ENCODE measurements at places on chromosomes 2 and 18.

GRCh38 chr2:148430101-148430500 lies 214.4 kb upstream of the EPC2 start:
- DNase-seq: no peak

GRCh38 chr2:95273566-95274290 lies 521 bp upstream of the PROM2 start:
- no peak for DNase-seq

DNA sequence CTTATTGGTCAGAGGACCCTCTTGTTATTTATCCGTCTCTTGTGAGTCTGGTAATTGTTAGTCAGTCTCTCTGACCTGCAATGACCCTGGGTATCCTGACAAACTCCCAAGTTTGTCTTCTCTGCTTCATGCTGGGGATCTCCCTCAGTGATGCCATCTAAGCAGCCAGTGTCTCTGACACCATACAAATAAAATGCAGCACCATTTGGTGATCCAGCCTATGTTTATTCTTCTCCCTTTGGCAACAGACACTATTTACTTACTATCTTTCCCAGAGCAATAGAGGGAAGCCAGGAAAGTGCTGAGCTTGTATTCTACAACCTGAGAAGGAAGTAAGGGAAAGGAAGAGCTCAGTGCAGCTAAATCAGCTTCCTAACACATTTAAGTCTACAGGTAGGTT lies 15.9 kb downstream of the SERPINE2 start:
- DNase-seq: peak; percentile 27

- DNase-seq: no peak
Observed at GRCh38 chr2:197184959-197185586, 125.5 kb downstream of the ANKRD44 start.

GRCh38 chr2:233058717-233059546 lies 1.2 kb upstream of the INPP5D start:
- no peak for DNase-seq

- DNase-seq: no peak
Observed at GRCh38 chr18:55013086-55013485, 53.8 kb upstream of the CCDC68 start.

- no peak for DNase-seq
Observed at GRCh38 chr2:54510916-54511315, 54.8 kb downstream of the SPTBN1 start.

- no peak for DNase-seq
Observed at GRCh38 chr2:74849228-74849892, 15.4 kb downstream of the HK2 start.

DNA sequence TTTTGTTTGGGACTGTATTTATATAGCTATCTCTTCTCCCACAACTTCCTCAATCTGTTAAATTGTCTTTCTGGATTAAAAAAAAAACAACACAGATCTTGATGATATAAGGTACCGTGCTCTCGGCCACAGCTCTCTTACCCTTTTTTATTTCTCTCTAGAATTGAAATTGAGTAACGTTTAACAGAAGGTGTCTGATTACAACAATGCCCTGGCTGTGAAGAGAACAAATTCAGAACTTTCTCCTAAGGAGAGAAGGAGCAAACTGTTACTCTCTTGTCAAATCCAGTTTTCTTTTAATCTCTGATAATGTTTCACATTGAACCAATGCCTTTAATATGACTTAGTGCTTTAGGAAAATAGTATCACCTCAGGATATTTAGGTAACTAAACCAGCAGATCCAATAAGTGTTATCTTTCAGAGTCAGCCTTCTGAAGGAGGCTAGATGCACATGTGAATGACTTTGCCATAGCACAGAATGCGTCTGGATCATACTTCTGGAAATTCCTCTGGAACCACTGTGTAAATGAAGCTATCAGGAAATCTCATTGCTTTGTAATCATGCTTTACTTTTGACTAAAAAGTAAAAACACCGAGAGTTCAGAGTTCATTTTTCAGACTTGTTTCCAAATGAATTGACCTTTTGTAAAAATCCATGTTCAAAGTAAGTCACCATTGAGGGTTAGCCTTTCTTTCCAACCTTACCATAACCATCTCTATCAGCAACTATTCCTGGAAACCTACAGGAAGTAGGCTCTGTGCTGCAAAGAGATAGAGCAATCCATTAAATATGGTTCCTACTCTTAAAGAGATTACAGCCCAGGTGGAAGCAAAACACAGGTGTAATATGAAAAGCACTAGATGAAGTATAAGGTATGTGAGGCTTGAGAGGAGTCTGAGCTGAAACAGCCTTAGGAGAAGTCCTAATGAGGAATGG lies 147.0 kb upstream of the OSR1 start:
- no peak for DNase-seq

- DNase-seq: no peak
Observed at GRCh38 chr18:75248426-75249174, 38.0 kb downstream of the TSHZ1 start.

DNA sequence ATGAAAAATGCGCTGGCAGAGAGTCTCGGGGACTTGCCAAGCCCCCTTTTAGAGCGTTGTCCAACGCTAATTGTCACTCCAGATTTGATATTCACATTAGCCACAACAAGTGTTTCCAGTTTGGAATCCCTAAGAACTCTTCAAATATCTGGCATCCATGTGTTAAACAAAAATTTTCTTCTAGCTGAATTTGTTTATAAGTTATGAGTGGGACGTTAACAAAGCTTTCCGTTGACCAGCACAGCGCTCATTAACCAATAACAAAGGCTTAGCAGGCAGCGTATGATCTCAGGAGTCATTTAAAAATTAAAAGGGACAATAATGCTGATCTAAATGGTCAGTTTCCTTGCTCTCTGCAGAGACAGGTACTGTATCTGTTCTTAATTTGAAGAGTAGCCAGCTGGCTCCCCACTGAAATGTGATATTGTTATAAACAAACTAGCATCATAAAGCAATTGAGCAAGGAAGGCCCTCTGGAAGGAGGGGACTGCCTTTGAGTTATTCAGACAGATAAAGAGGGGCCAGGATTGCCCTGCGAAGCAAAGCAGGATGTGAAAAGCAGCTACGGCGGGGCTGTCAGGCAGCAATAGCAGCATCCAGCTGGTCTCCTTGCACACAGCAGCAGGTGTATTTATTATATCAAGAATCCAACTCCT lies 337.2 kb upstream of the SALL3 start:
- no peak for DNase-seq

DNA sequence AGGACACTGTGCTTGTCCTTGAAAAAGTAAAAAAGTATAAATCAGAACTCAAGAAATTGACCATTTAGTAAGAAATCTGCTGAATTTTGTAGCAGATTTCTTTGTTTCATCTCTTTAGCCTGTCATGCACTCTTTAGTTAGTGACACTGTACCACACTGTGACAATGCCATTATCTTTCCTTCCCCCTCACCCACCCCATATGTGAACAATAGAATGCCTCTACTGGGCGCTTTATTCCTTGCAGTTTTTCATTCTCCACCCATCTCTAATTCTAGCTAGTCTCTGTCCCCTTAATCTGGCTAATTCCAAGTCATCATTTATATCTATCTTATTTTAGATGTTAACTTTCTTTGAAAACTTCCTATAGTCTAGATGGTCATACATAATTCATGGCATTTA lies 241.0 kb downstream of the LRP1B start:
- no peak for DNase-seq

- no peak for DNase-seq
Observed at GRCh38 chr2:207473049-207473930, 56.5 kb upstream of the CREB1 start.

DNA sequence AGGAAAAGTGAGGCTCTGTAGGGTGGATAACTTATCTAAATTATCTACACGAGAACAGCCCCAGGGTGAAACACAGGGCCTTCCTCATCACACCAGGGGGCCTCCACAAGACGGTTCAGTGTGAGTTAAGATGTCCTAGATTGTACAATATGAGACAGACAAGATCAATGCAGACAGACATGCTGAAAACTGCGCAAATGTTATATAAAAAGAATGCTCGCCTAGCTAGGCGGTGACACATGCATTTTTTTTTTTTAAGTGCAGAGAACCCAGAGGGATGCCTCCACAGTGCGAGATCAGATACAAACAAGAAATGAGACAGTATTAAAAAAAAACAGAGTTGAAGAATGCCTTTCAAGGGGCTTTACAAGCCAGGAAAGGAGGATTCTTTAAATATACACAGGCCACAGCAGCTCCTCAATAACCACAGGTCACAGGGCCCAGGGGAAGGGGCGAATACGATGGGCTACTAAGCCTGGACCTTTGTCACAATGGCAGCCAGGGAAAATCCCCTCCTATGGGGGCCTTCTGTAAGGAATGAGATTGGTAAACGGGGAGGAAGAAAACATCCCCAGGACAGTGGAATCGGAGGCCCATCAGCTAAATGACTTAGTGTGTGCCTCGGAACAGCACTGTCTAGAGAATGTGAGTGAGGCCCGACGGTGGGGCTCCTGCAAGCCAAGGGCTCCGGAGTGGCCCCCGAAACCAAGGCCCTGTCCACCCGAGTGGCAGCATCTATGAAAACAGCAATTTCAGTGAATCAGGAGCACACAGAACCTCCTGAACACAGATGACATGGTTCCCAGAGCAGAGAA lies 48.9 kb downstream of the ADCY3 start:
- no peak for DNase-seq

GRCh38 chr18:39037925-39038324 lies 1472.3 kb upstream of the CELF4 start:
- no peak for DNase-seq
